ENCODE measurements at places on chromosomes 5 and 9. TPM values are rescaled to one million over a fixed set of nuclear protein-coding genes. Genes with fewer than 3 reads are reported as not detected.

Gene DTWD2
- total RNA-seq: 23.8 TPM

Gene TEK
- total RNA-seq: 0.26 TPM

Gene PCDHGA5
- total RNA-seq: 2.2 TPM

Gene WDR38
- total RNA-seq: 0.16 TPM

Gene TTLL11
- 12.1 TPM for total RNA-seq

Gene GOLM1
- total RNA-seq: 25.6 TPM

Gene TLX3
- not detected for total RNA-seq

Gene DMRT2
- total RNA-seq: not detected

Gene MYOZ3
- total RNA-seq: 0.40 TPM

Gene ARHGEF37
- total RNA-seq: 8.3 TPM

Gene ENTREP1
- 3.7 TPM for total RNA-seq

Gene ACSL6
- 0.31 TPM for total RNA-seq
